H7 (cell line): ENCODE measurements at places on chromosomes 3 and 15.

- DNase-seq, result no peak
Measured at GRCh38 chr3:63004448-63004847, 129.2 kb upstream of the CADPS start.

GRCh38 chr15:101499863-101500713 lies 10.6 kb upstream of the PCSK6 start:
- DNase-seq, result peak; percentile 13

GRCh38 chr3:193014902-193015301 lies 97.2 kb upstream of the MB21D2 start:
- no peak for DNase-seq

GRCh38 chr15:88257311-88258092 lies 963 bp upstream of the NTRK3 start:
- peak; percentile 77 for DNase-seq

DNA sequence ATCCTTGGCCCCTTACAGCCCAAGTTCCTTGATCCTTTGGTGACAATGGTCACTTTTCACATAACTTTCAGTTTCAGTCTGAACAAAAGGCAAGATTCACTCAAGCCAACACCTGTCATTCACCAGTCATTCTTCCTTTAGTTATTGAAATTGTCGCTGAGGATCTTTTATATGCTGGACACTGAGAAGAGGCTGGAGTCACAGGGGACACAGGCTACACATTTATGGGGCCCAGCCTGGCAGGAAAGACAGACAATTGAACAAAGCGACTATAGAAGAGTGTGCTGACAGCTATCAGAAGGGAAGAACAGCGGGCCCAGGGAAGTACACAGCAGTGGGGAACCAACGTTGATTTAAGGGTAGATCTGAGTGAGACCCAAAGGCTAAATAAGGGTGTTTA lies 69.8 kb upstream of the PROK2 start:
- no peak for DNase-seq

GRCh38 chr3:171649267-171649666 lies 161.0 kb downstream of the PLD1 start:
- no peak for DNase-seq

DNA sequence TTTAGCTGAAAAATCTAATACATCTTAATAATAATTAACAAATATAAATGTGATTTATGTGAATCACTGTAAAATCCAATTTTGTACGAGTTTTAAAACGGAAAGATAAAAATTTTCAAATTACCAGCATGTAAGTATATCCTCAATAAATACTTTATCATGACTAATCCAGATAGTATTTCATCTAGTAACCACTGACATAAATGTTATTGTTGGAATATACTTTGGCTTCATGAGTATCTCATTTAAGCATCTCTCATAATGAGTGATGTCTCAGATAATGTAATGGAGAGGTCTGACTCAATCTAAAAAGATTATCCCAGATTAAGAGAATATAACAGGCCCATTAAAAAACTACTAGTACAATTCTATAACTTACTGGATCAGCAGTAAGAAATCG lies 216.3 kb downstream of the STAG1 start:
- no peak for DNase-seq

GRCh38 chr15:88487178-88487795 lies 19.8 kb downstream of the MRPS11 start:
- DNase-seq, result peak; percentile 63

DNA sequence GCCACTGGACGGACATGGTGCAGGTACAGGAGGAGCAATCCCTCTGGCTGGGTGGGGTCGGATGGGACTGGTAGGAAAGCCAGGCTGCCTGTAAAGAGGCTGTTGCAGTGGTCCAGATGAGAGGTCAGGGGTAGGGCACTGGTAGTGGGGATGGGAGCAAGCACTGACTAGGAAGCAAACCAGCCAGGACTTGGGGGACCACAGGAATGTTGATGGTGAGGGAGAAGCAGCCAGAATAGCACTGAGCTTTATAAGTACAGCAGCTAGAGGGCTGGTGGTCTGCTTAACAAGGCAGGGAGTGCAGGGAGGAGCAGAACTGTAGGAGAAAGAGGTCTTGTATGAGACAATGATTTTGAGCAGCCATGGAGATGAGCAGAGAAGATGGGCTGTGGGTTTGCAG lies 38.7 kb upstream of the PTPN23 start:
- no peak for DNase-seq

GRCh38 chr15:67019884-67020520 lies 45.4 kb upstream of the SMAD3 start:
- DNase-seq, result no peak

- no peak for DNase-seq
Measured at GRCh38 chr3:49329186-49329585, 10.7 kb downstream of the USP4 start.

- no peak for DNase-seq
Measured at GRCh38 chr15:56943403-56943802, 25.0 kb downstream of the TCF12 start.

- DNase-seq, result no peak
Measured at GRCh38 chr15:60020736-60021135, 16.6 kb downstream of the FOXB1 start.
